ENCODE measurements at places on chromosomes 6 and 20.

GRCh38 chr20:50826121-50826520 lies 31.3 kb downstream of the BCAS4 start:
- no peak for DNase-seq

DNA sequence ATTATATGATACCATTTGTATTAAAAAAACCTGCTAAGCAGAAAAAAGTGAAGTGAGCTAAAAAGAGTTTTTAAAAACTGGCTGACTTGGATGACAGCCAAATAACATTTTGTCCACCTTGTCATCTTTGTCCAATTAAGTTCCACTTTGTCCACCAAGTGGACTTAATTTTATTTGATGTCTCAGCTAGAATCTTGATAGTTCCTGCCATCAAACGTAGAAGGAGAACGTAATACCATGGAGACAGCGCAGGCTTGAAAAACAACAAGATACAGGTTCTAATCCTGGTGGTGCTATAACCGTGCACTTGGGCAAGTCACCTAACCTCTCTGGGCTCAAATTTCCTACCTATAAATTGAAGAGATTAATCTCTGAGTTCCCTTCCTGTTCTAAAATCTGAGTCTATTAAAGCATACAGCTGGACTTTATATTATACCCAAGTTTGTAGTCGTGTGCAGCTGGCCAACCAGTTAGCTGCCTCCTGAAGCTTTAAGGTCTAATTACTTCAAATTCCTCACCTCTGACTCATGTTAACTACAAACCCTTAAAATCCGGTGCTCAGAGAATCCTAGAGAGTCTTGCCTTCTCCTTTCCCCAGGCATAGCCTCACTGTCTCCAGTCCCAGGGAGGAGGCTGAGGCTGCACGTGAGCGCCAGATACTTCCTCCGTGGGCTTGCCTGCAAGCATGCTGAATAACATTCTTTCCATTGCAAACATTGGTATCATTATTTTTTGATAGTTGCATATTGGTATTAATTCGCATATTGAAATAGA lies 16.8 kb downstream of the TMEM244 start:
- DNase-seq = no peak

DNA sequence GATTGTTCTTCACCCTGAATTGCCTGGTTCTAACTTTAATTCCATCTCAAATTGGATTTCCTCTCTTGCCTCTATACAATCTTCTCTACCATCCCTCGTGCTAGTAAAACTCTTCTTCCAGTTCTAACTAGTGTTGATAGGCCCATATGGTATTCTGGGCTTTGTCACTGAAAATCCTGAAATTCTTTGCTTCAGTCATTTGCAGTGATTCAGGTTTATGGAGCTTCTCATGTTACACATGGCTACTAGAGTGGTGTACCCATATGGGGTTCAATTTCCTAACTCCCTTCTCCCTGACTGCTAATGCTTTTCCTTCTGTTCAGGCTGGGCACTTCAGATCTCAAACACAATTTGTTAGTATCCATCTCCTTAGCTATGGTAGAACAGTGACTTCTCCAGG lies 956.6 kb downstream of the KIF16B start:
- DNase-seq = no peak

DNA sequence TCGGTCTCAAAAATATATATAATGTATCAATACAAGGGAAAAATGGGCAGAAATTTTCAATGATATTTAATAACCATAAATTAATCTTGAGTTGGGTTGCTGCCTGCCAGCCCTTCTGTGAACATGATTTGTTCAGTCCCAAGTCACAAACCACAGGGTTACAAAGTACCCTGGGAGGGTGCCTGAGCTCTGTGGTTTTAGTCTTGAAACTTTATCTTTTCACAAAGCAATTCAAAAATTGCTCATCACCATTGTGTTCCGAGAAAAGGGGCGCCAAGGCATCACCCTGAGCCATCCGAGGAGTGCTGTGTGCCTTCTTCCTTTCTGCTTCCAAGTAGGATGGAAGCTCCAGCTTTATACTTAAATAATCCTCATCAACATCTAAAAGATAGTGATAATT lies 141.6 kb upstream of the AKAP12 start:
- DNase-seq = no peak

GRCh38 chr20:24747881-24748595 lies 201.0 kb upstream of the CST7 start:
- no peak for DNase-seq

DNA sequence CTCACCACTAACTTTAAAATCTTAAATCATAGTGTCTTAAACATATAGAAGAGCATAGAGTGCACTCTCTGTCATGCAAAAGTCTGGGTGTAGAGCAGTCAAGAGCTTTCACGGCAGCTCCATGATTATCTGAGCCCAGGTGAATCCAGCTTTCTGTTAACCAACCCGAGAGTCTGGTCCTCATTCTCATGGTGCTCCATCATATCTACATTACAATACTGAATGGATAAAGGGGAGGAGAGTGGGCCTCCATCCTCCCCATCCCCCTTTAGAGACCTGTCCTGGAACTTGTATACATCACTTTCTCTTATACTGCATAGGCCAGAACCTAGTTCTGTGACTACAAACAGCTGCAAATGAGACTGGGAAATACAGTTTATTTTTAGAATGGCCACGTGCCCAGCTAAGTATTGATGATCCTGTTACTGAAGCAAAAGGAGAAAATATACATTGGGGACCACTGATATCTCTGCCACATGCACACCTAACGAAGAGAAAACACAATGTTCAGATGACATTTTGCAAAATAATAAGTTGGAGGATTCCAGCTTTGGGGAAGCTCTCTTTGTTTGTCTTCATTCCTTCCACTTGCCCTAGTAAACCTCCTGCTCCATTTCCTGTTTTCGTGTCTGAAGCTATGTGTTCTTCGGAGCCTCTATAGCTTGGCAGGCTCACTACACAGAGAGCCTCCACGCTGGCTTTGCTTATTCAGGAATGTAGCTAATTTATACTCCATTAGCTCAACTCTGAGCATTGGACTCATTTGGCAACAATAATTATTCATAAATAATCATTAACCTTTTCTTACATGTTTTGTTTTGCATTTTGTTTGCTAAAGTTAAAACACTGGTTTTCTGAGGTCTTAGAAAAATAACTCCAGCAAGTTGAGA lies 110.1 kb downstream of the IYD start:
- no peak for DNase-seq

- no peak for DNase-seq
Measured at GRCh38 chr20:24677626-24678315, 208.3 kb downstream of the SYNDIG1 start.

GRCh38 chr6:86355271-86355670 lies 582.1 kb upstream of the HTR1E start:
- DNase-seq = no peak

DNA sequence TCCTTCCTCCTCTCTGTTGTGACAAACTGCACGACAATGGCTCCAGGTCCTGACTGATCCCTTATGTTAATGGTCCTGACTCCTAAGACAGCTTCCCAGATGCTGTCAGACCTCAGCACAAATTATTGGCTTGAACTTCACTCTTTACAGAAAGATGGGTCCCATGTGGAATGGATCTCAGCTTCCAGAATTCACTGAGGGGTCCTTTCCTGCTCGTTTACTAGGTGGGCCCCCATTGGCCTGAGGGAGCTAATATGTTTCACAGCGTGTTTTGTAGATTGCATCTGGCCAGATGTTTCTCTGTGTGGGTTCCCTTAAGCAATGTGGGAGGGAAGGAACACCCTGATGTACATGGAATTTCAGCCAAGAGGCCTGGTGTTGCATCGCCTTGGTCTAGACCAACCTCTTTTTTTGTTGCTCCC lies 826.6 kb downstream of the MAFB start:
- DNase-seq = no peak

GRCh38 chr20:41508335-41508734 lies 109.8 kb downstream of the CHD6 start:
- no peak for DNase-seq

DNA sequence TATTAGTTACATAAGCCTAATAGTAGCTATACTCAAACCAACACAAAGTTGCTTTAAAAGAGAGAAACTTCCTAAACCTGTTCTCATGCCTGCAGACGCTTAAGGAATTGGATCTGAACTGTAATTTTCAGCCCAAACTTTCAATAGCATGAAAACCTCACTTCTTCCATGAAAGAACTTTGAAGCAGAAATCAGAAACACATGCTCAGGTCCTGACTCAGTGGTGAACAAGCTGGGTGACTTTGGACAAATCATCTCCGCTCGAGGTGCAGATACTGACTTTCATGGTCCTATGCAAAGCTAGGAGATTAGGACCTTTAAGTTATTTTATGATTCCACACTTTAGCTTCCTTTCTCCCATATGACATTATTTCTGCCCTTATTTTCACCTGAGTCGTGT lies 36.5 kb downstream of the NOX3 start:
- no peak for DNase-seq

DNA sequence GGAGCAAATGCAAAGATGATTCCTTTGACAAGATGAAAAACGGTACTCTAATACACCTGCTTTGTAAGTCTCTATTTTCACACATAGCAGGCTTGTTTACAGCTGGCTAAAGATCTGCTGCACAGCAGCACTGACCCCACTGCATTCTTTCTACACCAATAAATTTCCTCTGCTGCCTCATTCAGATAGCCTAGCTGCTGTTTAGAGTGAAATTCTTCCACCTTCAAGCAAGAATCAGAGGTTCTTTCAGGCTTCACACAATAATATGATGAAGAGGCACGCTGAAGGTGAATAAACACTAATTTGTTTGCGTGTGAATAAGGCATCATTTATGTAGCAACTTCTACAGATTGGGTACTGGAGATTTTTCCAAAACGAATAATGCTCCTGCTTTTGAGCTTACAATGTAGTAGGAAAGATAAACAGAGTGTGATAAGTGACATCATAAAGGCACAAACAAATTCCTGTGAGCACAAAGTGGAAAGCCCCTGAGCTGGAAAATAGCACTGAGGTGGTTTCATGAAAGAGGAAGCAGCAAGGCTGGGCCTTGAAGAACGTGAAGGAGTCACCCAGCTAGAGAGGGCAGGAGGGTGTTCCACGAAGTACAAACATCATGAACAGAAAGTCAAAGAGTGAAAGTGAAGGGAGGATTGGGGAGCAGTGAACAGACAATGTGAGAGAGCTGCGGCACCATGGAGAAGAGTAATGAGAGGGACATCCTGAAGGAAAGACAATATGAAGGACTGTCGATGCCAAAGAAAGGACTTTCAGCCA lies 543.4 kb downstream of the CD83 start:
- no peak for DNase-seq

GRCh38 chr20:59253779-59254319 lies 46.6 kb upstream of the EDN3 start:
- DNase-seq = peak; percentile 27

DNA sequence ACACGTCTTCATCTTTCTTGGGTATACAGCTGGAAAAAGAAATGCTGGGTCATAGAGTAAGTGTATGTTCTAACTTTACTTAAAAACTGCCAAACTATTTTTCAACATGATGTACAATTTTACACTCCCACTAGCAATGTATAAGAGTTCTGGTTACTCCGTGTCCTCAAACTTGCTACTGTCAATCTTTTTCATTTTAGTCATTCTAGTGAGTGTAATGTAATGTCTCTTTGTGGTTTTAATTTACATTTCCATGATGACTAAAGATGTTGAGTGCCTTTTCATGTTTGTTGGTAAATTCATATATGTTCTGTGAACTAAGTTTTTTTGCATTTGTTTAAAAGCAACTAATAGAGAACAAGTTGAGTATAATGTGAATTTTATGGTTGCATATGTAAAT lies 43.9 kb downstream of the ATG5 start:
- no peak for DNase-seq

DNA sequence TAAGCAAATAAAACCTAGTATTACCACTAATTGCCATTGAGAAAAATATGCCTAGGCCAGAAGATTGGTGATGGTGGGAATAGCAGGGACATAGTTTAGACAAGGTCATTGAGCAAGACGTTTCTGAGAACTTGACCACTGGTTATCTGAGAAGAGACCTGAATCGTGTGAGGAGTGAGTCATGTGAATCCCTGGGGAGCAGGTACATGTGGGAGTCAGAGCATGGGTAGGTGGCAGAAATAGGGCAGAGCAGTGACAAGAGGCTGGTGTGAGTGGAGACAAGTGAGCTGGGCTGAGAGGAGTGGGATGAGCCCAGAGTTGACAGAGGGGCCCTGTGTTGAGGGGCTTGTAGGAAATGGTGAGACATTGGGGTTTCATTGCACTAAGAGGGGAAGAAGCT lies 16.4 kb downstream of the MICA start:
- DNase-seq = no peak

DNA sequence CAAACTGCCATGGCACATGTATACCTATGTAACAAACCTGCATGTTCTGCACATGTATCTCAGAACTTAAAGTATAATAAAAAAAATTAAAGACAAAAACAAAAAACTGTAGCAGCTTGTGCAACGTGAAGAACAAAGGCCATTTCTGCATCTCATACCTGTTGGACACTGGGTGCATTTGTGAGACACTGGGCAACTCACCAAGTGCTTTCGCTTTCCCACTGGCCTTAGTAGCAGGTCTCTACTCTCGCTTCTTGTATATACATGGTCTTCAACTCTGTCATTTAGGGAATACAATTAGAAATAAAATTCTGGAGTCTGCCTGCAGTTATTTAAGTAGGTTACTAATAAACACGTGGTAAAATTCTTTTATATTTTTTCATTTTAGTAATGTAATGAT lies 423.8 kb downstream of the CBLN4 start:
- DNase-seq = no peak

DNA sequence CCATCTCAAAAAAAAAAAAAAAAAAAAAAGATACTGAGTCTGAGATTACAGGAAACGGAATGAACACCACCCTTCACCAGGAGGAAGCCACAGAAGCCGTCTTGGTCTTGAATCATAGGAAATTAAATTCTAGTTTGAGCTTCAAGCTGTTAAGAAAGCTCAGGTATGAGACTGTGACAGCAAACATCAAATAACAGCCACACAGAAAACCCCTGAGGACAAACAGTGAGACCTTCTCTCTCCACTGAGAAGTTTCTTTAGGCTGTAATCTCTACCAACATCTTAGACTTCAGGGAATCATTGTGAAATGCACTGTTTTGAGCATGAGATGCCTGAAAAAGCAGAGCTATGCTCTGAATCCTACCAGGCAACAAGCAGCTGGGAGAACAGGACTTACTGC lies 30.8 kb downstream of the PDE10A start:
- no peak for DNase-seq

DNA sequence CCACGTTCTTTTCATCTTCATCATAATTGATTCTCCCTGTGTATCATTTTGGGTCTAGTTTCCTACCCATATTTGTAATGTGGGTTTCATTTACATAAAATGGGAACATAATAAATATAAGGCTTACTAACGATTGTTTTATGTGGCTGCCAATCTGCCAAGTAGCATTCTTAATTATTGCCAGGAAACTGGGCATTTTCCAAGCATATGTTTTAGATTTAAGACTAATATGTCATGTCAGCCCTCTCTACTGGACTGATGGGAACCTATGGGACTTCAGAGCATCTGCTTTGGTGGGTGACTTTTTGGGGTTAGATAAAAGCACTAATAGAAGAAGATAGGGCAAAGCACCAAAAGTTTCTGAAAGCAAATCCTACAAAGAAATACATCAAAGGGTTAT lies 157.5 kb downstream of the TBX18 start:
- no peak for DNase-seq

- no peak for DNase-seq
Measured at GRCh38 chr6:166751051-166751595, 124.1 kb upstream of the RPS6KA2 start.
